ENCODE measurements at places on chromosomes 1 and 21.
A peak's percentile ranks its signal among the peaks of the same experiment; 100 is the strongest.

- no peak for DNase-seq
Observed at GRCh38 chr1:51443555-51443954, 75.5 kb downstream of the EPS15 start.

DNA sequence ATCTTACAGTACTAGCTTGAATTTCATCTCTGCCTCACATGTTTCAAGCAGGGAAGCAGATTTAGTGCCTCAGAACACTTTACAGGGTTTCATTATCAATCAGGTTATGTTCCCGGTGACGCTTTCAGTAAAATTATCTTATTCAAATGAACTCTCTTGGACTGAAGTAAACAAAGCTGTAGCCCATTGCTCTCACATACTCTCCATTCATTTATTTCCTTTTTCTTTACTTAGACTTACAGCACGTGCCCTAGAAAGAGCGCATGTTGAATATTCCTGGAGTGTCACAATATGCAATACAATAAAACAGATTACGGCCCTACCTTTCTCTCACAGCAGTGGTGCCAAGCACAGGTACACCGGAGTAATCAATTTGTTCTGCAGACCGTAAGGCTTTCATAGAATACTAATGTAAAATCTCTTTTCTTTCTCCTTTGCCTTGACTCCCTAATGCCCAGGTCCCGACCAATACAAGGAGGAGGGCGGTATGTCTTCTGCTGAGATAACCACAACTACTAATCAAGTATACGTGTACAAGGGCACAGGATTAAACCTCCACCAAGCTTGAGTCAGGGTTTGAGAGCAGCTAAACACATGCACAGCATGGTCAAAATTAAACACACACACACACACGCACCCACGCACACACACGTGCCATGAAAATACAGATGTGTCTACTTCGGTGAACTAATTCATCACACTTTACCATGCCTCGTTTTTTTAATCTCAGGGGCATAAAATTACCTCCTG is 62.8 kb downstream of the NRIP1 start:
- DNase-seq, result no peak

DNA sequence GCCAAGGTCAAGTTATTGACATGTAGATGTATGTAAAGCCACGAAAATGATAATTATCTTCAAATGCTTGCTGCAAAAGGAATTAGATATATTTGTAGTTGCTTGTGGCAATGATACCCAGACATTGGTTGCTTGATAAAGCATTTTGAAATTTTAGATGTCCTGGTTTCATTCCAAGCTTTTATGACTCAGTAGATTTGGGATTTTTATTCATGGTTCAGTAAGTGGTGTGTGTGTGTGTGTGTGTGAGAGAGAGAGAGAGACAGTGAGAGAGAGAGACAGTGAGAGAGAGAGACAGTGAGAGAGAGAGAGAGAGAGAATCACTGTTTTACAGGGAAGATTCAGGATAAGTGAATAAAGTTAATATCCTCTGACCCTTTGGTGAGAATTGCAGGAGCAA is 498.2 kb upstream of the C1orf87 start:
- no peak for DNase-seq

DNA sequence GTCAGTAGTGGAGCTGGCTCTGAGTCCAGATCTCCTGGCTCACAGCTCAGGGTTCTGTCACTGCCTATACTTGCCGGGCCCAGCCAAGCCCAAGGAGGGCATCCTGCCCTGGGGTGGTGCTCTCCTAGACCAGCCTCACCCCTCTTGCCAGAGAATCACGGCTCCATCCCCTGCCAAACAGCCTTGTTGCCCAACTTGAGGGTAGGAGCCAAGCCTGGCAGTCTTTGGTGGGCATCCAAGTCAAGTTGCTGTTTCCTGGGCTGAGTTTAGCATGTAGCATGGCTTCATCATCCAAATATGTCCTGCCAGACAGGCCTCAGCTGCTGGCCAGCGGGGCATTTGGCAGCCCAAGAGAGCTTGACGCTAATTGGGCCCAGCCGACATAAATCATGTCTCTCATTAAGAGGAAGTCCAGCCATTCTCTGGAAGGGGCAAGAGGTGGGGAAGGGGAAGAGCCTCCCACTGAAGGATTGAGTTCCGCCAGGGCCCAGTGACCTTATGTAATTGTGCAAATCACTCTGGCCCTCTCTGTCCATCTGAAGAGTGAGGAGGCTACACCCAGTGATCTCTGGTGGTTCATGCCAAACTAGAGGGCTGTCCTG is 22.6 kb upstream of the TRABD2B start:
- DNase-seq, result no peak

DNA sequence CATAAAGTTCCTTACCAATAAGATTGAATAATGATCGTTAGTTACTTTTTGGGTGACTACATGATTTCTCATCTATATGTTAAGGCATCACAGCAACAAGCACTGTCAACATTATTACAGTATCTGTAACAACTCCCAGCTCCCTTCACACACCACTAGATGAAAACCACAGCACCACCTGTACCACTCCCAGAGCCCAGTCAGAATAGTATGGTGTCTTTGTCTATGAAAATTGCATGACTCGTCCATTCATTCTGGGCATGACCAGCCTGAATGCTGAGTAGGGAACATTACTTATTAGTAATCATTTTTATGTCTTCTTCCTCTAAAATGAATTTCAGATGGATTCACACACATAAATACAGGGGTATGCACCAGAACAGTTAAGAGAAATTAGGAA is 7.0 kb downstream of the OLFML2B start:
- DNase-seq, result no peak

- no peak for DNase-seq
Observed at GRCh38 chr1:91020486-91020885, 1.3 kb downstream of the ZNF644 start.

DNA sequence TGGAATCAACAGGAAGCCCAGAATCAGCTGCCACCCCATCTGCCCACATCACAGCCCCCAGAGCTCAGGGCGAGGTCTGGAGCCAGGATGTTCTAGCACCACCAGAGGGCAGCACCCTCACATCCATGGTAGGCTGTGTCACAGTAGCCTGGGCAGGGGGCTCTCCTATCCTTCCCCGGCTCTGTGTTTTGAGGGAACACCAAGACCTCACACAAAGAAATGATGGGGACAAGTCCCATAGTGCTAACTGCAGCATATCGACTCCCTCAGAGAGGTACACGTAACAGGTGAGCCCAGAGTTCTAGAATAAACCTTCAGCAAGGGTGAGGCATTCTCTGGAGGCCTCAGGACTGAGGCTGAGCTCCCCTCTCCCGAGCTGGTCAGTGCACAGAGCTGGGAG is 2.3 kb upstream of the KCNC4 start:
- peak; percentile 78 for DNase-seq

DNA sequence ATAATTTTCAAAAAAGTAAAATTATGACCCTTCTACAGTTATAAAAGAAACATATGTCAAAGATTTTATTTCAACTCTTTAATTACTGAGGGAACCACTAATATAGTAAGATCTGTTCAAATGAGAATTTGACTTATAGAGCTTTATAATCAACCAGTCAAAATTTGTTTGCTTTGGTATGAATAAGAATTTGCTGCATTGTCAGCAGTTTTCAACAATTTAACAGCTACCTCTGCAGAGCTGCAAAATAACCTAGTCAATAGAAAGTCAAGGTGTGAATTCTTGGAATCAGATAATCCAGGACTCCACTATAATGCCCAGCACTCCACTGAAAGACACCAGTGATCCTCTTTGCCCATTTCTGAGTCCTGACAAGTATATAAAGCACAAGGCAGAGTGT is 78.2 kb downstream of the ODF2L start:
- no peak for DNase-seq

- DNase-seq, result no peak
Observed at GRCh38 chr1:52253421-52253820, 111.5 kb downstream of the ZFYVE9 start.

- DNase-seq, result no peak
Observed at GRCh38 chr1:225434046-225434445, 6.2 kb upstream of the LBR start.

DNA sequence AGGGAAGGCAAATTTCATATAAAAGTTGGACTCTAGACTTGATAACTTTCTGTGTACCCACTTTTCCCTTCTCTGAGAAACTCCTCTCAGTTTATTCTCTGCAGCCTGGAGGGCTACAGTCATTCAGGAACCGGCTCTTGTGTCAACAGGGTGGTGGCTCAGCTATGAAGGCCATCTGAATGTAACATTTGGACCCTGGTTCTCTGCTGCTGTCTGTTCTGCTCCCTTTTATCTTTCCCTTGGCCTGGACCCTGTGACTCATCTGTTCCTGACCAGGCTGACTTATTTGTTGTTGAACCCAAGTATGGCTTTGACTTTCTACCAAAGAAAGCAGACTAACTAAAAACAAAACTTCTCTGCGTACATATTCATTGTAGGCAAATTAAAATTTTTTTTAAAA is 75.4 kb downstream of the CENPF start:
- no peak for DNase-seq

- no peak for DNase-seq
Observed at GRCh38 chr1:3821447-3821846, 25.1 kb upstream of the LRRC47 start.

- DNase-seq, result no peak
Observed at GRCh38 chr1:14516974-14517840, 81.3 kb upstream of the KAZN start.

DNA sequence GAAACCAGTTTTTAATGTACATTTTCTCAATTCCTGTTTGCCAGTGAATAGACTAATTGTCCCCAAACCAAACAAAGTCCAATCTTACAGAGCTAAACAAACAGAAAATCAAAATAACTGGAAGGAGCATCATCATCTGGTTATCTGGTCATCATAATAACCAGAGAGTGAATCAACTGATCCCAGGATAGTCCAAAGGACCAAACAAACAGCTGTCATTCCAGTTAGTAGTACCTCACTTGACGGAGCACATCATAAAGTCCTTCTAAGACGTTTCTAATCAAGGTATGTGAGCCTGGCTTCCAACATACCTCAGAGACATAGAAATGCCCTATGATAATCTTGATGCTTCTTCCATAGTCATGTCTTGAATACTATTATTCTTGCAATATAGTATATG is 240.5 kb downstream of the LTN1 start:
- no peak for DNase-seq

GRCh38 chr1:209238356-209238755 is 345.2 kb upstream of the CAMK1G start:
- no peak for DNase-seq

- DNase-seq, result no peak
Observed at GRCh38 chr1:17913326-17914115, 158.4 kb downstream of the ACTL8 start.
